ENCODE measurements at places on chromosomes 1 and 21.

DNA sequence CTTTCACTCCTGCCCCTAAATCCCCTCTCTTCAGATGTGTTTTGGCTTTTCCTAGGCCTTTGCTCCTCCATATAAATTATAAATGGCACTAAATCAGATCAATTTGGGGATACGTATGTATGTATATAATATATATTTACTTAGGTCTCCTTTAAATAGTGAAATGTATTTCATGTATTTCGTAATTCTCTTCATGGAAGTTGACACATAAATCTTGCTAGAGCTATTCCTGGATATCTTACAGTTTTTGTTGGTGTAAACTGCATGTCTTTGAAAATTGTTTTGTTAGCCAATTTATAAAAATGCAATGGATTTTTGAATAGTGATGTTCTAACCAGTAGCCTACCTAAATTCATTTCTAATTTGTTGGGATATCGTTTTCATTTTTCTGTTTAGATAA lies 9.0 kb downstream of the RPF1 start:
- no peak for DNase-seq

DNA sequence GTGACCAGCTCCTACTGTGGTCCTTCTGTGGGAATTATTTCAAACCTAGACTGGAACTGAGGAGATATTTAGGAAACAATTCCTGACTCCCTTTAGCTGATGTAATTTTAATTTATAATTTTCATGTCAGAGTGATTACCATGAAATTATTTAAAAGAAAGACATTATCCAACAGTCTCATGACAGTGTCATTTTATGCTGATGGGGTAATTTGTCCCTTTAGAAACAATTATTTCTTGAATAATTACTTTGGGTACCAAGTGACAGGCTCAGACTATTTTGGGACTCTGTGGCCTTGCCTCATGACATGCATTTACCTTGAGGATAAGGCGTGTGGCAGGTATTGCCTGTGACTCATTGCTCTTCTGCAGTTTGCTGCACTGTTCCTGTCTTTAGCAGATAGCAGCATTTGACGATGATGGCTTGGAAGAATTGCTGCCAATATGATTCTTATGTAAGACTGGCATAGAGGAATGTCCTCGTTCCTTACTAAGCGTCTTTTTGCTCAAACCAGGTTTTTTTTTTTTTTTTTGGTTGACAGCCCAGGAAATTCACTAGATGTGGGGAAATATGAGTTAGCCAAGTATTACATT lies 206.0 kb upstream of the HMCN1 start:
- no peak for DNase-seq

GRCh38 chr1:177333936-177334595 lies 163.3 kb downstream of the BRINP2 start:
- DNase-seq: no peak

DNA sequence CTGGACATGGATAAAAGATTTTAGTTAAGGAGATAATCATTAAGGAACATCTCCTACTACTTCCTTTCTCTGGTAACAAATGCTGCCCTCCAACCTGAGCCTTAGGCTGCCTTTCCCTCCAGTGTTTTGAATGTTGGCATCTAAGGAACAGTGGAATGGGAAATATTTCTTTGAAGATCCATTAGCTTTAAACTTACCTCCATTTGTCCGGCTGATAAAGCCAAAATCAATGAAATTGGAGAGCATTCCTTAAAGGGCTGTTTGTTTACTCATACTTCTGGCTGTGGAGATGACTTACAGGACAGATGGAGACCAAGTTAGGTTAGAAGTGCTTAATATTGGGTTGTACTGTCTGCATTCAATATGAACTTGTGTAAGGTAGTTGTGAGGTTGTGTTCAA lies 439.1 kb downstream of the PLA2G4A start:
- no peak for DNase-seq

DNA sequence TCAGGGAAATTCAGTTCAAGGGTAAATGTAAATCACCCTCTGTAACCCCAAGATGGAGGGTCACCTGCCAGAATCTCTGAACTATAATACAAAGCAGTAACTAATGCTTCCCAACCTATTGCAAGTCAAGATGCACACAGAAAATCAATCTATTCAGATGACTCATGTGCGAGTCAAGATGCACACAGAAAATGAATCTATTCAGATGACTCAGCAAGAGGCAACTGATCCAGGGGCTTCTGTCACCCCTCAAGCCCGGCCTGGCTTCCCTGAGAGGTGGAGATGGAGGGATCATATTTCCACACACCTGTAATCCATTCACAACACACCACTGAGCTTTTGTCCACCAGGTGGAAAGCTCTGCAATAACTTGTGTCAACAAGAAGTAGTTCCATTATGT lies 17.4 kb upstream of the HIVEP3 start:
- DNase-seq: no peak

- no peak for DNase-seq
Measured at GRCh38 chr1:64320470-64320869, 117.0 kb downstream of the UBE2U start.

DNA sequence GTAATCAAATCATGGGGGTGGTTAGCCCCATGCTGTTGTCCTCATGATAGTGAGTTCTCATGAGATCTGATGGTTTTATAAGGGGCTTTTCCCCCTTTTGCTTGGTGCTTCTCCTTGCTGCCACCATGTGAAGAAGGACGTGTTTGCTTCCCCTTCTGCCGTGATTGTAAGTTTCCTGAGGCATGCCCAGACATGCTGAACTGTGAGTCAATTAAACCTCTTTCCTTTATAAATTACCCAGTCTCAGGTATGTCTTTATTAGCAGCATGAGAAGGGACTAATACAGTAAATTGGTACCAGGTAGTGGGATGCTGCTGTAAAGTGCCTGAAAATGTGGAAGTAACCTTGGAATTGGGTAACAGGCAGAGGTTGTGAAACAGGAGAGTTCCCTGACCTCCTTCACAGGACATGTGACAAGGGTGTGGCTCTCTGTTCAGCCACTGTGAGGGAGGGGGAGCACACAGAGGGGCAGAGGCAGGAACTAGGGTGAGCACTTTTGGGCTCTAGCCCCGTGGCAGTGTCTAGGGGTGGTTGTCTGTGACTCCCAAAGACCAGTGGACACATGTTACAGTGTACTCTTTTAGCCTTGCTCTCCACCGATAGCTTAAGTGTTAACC lies 105.3 kb downstream of the BACH1 start:
- DNase-seq: no peak

GRCh38 chr1:152855661-152856060 lies 4.1 kb upstream of the LCE7A start:
- no peak for DNase-seq

DNA sequence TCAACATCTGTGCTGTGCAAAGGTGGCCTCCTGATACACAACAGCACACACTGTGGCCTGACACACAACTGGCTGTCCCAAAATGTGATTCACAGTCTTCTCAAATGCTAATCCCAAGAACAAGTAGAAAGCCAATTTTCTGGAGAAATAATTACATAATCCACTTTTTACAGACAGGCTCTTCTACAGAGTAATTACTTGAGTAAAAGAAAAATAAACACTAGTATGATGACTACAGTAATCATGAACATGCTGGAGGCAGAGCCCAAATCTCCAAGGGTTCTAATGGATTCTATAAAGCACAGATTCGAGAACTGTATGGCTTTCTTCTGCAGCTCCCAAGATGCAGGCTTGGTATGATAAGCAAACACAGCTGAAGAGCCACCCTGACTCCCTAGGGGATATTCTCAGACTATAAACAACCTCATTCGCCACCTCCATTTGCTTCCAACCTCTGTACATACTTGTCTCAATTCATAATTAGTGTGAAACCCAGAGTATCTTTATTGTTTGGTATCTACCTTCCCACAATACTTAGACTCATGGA lies 81.9 kb downstream of the SIPA1L2 start:
- no peak for DNase-seq

- no peak for DNase-seq
Measured at GRCh38 chr1:233730809-233731208, 116.9 kb downstream of the KCNK1 start.

- peak; percentile 60 for DNase-seq
Measured at GRCh38 chr1:39098546-39099250, 72.5 kb downstream of the NDUFS5 start.

DNA sequence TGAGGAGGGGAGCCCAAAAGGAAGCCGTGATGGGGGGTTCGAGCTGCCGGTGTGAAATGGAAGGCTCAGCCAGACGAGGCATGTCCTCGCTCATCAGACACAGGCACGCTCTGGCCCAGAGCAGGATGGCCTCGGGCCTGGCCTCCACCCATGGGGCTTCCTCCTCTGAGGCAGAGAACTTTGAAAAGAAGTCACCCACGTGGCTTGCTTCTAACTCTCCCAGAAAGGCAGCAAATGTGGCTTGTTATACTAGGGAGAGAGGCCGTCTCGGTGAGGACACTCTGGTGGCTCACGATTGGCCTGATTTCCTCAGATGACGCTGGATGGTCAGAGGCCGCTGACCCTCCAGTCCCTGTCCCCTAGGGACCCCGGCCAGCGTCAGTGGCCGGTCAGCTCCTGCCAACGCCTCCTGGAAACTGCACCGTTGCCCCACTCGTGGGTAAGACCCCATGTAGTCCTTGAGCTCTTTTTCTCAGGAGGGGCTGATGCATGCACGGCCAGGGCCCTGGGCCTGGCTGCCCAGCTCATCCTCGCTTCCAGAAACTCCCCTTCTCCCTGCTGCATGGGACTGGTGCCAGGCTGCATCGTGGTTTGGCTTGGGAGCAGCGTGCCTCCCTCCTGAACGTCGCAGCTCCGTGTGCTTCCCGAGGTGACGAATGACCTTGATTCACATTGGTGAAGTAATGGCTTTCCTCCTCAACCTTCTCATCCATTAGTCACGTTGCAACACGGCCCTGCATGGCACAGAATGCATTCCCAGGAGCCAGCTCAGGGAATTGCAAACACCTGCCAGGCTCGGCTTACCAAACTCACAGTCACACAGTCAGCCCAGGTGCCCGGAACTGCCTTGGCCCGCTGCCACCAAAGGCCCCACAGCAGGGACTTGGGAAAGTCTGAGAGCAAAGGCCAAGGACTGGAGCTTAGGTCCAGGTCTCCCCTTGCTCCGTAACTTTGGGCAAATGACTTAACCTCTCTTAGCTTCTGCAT lies 58.8 kb downstream of the TOMM20 start:
- no peak for DNase-seq

DNA sequence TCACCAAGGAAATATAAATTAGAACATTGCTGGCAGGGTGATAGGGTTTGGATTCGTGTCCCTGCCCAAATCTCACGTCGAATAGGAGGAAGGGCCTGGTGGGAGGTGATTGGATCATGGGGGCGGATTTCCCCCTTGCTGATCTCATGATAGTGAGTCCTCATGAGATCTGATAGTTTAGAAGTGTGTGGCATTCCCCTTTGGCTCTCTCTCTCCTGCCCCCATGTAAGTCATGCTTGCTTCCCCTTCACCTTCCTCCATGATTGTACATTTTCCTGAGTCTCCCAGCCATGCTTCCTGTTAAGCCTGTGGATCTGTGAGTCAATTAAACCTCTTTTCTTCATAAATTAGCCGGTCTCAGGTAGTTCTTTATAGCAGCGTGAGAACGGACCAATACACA lies 60.6 kb downstream of the VPS26C start:
- no peak for DNase-seq

DNA sequence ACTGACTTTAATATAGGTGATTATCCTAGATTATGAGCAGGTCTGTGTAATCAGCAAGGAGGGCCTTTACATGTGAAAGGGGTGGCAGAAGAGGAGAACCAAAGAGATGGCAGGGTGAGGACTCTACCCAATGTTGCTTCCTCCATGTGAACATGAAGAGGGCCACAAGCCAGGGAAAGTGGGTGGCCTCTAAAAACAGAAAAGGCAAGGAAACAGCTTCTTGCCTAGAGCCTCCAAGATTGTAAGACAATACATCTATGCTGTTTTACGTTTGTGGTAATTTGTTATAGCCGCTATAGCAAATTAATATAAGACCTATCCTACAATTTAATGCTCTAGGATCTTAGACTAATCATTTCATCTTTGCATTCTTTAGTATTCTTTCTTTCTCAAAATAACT lies 85.5 kb downstream of the PLPP3 start:
- DNase-seq: no peak

GRCh38 chr1:208825300-208825699 lies 581.1 kb upstream of the PLXNA2 start:
- DNase-seq: no peak

GRCh38 chr21:45575993-45576837 lies 34.0 kb upstream of the SLC19A1 start:
- DNase-seq: no peak

Measured in brain pericyte (primary cell).